Iris pigment epithelial cell (primary cell): ENCODE measurements at places on chromosomes 6 and 20.

- no peak for DNase-seq
Observed at GRCh38 chr20:54468082-54468481, 7.3 kb upstream of the DOK5 start.

DNA sequence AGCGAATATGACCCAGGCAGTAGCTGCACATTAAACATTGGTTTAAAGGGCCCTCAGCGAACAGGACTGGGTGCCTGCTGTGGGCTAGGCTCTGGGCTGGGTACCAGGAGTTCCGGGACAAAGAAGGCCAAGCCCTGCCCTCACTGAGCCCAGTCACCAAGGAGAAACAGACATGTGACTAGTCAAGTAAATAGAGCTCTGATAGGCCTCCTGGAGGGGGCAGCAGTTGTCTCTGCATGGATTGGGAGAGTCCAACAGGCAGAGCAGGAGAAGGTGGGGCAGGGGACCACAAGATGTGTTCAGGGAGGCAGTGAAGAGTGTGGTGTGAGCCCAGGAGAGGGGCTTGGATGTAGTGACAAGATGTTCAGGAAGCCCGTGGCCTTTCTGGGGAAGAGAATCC is 3.1 kb downstream of the HM13 start:
- DNase-seq, result peak; percentile 69

- DNase-seq, result no peak
Observed at GRCh38 chr20:34843421-34843820, 18.0 kb upstream of the NCOA6 start.

DNA sequence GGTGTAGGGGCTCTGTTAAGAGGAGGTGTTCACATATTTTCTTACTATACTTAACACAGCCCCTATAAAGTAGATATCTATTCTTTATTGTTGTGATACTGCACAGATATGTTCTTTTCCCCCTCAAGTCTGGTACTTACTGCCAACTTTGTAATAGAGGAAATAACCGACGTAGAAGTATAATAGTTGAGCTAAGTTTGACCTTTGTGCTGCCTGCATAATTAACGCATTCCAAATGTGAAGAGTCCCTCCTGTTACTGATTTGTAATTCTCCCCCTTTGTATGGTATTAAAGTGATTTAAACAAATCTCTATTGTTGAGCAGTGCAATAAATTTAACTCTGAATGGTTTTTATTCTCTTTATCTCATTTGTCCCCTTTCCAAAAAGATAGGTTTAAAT is 39.0 kb downstream of the PHF3 start:
- DNase-seq, result no peak

DNA sequence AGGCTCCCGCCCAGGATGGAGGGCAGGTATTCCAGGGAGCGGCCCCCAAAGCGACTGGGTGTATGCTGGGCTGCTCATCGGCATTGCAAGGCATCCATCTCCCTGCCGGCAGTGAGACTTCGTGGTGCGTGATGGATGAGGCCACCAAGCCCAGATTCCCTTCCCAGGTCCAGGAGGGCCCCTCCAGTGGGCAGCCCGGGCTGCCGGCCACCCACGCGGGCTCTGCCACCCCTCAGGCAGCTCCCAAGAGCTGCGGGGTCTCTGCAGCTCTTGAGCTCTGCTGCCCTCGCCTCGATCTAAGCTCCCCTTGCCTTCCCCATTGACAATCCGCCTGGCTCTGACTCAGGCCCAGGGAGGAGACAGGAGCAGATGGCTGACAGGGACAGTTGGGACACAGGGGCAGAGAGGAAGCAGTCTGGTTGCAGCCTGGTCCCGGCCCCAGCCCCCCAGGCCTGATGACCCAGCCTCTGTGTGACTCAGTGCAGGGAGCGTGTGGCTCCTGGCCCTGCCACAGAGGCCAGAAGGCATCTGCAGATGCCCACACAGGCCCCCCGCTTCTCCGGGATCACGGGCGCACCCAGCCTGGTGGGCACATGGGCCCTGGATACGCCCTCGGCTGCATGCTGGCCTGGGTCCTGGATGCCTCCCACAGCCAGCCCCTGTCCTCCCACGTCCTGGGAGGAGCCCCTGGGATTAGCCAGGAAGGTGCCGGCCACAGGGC is 33.0 kb downstream of the SLCO4A1 start:
- no peak for DNase-seq

GRCh38 chr20:49866051-49866450 is 49.3 kb downstream of the SPATA2 start:
- peak; percentile 97 for DNase-seq

DNA sequence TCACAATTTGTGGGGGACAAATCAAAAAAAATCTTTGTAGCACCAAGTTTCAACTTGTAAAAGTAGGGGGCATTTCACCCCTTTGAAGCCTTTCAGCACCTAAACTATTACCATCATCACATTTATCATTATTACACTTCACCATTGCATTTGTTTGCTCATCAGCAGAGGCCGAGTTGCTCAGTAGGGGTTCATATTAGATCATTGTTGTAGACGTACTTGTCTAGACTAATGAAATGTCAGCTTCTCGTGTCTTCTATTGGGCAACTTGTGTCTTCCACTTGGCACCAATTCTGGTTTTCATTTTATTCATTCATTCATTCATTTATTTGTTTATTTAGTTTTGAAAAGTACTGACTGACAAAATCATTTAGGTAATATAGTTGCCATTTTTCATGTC is 338.3 kb upstream of the KCNQ5 start:
- no peak for DNase-seq
